ENCODE measurements at places on chromosomes 7 and 10.

- DNase-seq = no peak
Observed at GRCh38 chr10:10462151-10462941, 555.3 kb upstream of the CELF2 start.

DNA sequence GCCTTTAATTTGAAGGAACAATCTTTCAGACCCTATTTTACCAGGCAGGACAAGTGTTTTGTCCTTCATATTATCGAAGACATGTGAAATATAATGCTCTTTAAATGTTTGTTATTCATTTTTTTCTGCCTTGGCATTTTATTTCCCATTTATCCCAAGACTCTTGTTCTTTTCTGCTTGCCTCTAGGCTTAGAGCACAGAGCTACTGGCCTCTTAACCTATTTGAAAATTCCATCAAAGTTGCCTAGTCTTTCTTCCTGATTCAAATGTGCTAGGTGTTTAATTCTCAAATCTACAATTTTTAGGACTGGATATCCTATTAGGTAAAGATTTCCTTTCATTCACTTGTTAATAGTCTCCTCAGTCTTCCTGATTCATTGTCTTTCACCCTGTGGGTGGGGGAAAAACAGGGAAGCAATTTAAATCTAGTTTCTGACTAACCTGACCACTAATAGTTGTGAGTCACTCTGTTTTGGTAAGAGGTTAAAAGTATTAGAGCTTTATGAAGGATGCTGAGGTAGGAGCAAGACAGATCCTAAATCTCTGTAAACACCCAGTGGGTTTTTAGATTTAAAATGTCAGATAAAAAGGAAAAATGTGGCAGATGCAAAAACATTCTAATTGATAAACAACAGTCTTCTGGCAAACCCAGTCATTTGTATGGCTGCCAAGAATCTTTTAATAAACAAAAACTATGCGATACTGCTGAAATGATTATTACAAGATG lies 1.5 kb downstream of the LIPK start:
- DNase-seq = no peak

GRCh38 chr7:105257338-105257737 lies 131.4 kb downstream of the SRPK2 start:
- DNase-seq = no peak

DNA sequence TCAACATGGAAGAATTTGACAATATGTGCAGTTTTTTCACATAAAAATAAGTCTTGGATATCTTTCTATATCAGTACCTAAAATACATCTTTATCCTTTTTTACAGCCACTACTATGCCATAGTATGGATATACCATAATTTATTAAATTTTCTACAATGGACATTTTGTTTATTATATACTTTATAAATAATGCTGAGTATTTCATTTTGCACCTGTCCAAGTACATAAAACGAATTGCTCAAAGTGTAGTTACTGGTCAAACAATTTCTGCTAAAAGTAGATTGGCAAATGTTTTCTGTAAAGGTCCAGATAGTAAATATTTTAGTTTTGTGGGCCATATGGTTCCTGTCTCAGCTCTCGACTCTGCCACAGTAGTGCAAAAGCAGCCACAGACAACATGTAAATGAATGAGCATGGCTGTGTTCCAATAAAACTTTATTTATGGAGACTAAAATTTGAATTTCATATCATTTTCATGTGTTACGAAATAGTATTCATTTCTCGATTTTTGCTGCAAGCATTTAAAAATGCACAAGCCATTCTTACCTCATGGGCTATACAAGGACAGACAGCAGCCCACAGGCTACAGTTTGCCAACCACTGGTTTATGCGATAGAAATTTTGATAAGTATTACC lies 96.9 kb upstream of the STEAP1B start:
- no peak for DNase-seq

DNA sequence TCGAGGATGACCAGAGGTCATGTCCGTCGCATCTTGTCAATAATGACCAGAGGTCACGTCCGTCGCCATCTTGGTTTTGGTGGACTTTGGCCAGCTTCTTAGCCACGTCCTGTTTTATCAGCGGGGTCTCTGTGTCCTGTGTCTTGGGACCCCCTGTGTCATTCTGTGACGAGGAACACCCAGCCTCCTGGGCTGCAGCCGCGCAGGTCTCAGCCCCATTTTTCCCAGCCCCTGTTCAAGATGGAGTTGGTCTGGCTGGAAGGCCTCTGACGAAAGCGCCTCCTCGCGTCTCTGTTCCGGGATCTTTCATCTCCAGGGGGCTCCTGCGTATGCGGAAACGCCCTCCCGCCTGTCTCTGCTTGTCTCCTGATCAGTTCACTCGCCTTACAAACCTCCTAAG lies 134.2 kb downstream of the ELFN1 start:
- DNase-seq = no peak

GRCh38 chr10:76185471-76186301 lies 754.3 kb downstream of the LRMDA start:
- DNase-seq = no peak

- DNase-seq = no peak
Observed at GRCh38 chr10:11142777-11143176, 125.1 kb downstream of the CELF2 start.

- DNase-seq = no peak
Observed at GRCh38 chr10:114845978-114846693, 24.6 kb downstream of the FHIP2A start.

- no peak for DNase-seq
Observed at GRCh38 chr7:1671594-1672451, 1.7 kb downstream of the ELFN1 start.

- DNase-seq = no peak
Observed at GRCh38 chr10:114723991-114724715, 66.1 kb upstream of the ABLIM1 start.

DNA sequence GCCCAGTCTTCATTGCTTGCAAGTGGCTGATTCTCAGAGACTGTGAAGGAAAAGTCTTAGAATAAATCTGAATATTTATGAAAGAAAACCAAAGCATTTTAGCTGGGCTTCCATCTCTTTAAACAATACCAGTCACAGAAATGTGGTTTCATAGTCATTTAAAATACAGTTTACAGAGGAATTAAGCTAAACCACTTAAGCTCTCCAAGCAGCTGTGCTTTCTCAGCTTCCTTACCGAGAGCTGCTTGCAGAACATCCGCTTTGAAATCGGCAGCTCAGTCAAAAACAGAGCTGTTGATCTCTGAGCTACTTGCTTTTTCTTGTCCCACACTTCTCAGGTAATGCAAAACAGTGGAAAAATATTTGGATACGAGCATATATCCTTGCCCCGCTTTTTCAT lies 134.5 kb downstream of the DYNC1I1 start:
- no peak for DNase-seq

- no peak for DNase-seq
Observed at GRCh38 chr7:117472335-117472734, 7.5 kb upstream of the CFTR start.

DNA sequence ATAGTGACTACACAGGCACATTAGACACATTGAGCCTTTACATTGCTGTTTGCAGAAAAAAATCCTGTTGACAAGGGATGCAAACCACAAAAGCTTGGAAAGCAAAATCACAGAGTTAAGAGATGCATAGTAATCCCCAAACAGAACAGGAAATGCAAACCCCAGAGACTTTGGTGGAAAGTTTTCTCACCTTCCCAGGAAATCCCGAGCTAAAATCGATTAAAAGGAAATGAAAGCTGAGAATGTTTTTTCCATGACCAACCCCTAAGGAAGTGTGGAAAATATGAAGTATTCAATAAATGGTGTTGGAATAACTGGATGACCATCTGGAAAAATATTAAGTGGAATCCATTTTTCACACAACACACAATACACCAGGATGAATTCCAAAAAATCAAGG lies 598.7 kb downstream of the GRID1 start:
- no peak for DNase-seq

- DNase-seq = no peak
Observed at GRCh38 chr7:155395176-155395797, 62.6 kb upstream of the EN2 start.

GRCh38 chr10:98949306-98949705 lies 286.3 kb downstream of the HPSE2 start:
- DNase-seq = no peak
